ENCODE measurements at places on chromosomes 2 and 18.
A peak's percentile ranks its signal among the peaks of the same experiment; 100 is the strongest.

GRCh38 chr2:51981783-51982182 is 949.9 kb upstream of the NRXN1 start:
- DNase-seq: no peak

DNA sequence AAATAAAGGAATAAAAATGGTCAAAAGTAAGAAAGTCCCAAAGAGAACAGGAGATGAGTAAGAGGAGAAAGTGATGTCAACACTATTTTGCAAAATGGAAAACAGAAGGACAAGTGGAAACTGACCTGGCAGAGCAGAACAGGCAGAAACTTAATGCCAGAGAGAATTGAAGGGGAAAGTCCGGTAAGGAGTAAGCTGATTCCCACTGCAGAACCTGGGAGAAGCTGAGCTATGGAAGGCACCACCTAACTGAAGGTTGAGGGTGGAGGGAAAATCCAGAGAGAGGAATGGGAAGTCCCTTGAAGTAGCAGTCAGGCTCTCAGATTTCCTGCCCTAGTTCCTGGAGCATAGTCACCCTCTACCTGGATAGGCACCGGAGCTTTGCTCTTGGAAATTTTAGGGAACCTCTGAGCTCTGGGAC is 59.8 kb downstream of the MOGAT1 start:
- no peak for DNase-seq

GRCh38 chr2:240236217-240237111 is 96.0 kb upstream of the OTOS start:
- no peak for DNase-seq

GRCh38 chr18:79484661-79485621 is 89.2 kb downstream of the NFATC1 start:
- peak; percentile 51 for DNase-seq

GRCh38 chr2:48496849-48497248 is 33.1 kb upstream of the STON1 start:
- no peak for DNase-seq

GRCh38 chr2:157193461-157193860 is 64.0 kb upstream of the GALNT5 start:
- DNase-seq: no peak

DNA sequence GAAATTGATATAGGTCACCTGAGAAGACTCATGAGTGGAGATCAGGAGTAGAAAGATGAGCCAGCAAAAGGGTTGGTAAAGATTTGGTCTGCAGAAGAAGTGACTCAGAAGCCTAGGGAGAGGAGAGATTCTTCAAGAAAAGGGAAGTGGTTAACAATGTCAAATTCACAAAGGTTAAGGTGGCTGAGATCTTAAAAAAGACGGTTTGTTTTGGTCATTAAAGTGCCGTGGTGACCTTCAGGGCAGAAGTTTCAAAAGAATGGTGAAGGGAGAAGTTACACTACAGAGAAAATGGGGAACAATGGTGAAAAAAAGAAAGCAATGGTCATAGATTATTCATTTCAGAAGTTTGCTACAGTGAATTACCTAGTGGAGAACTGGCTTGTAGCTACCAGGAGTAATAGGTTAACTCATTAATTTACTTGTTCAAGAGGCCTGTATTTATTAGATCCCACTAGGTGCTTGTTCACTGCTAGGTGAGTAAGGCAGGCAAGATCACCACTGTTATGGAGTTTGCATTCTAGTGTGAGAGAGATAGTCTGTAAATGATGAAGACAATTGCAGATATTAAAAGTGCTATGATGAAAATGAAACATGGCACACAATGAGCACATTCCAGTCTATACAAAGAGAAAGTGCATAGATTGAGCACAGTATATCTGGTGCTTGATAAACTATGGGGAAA is 43.0 kb downstream of the FBXO48 start:
- DNase-seq: no peak
